NCI-H446 (cell line): ENCODE measurements at places on chromosomes 13 and 19.
A peak's percentile ranks its signal among the peaks of the same experiment; 100 is the strongest.

DNA sequence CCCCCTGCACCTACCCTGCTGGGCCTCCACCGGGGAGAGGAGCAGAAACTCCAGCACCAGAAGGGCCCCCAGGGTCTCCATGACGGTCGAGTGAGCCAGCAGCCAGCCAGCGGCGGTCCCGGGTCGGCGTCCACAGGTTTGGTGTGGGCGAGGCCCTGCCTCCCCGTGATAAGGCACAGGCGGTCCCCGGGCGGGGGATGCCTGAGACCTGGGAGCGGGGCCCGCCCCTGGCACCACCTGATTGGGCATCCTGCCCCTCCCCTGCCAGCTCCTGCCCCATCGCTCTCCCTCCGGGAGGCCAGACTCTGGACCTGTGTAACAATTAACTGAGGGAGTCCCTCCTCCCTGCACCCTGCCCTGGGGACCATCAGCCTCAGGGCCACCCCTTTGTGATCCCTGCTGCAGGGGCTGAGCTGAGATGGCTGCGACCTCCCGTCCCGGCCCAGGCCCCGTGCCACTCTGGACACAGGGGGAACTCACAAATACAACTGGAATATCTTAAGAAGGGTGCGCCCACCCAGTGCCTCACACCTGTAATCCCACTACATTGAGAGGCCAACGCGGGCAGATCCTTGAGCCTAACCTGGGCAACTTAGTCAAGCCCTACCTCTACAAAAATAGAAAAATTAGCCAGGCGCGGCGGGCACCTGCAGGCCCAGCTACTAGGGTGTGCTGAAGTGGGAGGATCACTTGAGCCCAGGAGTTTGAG, at the start of gene SMIM24:
Gene SMIM24 (minus strand): TSS at position 143 of the 709 bp plus-strand sequence. CDS start 62 bp downstream, at position 81.
- no peak for DNase-seq

DNA sequence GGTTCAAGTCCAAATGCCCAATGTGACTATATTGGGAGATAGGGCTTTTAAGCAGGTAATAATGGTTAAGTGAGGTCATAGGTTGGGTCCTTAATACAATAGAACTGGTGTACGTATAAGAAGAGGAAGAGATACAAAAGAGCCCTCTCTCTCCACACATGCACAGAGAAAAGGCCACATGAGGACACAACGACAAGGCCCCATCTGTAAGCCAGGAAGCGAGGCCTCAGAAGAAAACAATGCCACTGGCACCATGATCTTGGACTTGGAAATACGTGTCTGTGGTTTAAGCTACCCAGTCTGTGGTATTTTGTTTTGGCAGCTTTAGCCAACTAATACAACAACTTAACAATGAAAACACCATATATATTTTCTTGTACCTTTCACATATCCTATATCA, 23.4 kb upstream of the RFC3 start:
- DNase-seq = no peak

GRCh38 chr19:54114340-54115108, 933 bp downstream of the TFPT start:
- no peak for DNase-seq

DNA sequence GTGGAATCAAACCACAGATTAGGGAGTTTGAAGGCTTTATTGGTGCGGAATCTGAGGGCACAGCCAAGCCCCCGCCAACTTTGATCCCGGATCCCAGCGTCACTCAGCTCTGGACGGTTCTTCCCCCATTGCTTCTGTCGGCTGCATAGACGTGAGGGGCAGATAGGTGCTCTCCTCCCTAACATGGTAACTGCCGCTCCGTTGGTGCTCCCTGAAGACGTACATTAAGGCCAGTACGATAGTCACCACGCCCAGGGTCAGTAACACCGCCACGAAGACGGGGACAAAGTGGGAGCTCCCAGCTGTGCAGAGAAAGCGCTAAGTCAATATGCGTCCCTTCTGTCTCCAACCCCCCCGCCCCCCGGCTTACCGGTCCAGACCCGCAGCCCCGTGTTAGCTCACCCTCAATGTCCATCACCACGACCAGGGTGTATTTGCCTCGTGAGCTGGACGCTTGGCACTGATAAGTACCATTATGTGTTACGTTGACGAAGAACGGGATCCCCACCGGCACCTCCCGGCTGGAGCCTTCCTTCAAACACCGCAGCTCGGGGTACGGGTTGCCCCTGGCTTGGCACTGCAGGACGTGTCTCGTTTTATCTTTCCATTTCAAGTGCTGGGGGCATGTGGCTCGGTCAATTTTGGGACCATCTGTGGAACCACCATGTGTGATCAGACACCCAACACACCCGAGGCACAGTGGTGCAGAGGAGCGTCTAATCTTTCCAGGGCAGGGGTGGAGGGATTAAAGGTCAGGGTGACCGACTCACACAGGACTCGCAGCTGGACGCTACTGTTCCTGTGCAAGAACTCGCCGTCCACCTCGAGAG, 644 bp upstream of the RAVER1 start:
- DNase-seq = no peak

DNA sequence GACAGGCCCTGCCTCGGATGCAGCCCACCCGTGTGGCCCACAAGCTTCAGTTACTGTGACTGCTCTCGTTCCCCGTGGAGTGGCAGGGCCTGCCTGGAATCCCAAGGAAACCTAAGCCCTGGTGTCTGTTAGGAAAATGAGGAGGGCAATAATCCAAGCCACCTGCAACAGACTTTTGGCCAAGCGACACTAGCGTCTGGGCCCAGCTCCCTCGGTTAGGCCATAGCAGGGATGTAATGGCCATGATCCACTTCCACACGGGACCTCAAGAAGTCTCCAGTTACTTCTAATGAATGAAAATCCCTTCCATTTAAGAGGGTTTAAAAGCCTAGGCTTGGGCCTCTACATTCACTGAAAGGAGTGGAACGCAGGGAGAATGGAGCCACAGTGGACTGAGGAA, 8.9 kb downstream of the ZC3H4 start:
- no peak for DNase-seq

DNA sequence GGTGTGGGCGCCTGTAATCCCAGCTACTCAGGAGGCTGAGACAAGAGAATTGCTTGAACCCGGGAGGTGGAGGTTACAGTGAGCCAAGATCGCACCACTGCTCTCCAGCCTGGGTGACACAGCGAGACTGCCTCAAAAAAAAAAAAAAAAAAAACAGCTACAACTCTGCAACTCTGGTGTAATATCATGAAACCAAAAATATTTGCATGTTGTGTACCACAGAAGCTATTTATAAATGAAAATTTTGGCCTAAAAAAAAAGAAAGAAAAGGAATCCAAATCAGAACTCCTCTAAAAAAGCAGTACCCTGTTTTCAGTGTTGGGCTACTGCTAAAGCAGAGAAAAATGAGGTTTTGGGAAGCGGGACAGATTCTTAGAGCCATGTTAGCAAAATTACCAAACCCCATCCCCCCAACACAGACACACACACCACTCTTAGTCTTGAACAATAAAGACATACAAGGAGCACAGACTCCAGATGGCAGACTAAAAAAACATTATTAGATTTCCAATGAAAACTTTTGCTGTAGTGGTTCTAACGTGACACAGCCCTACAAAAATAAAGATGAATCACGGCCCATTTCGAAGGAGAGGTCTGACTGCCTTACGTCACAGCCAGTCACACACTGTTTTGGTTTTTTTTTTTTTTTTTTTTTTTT, 51.5 kb downstream of the INSR start:
- DNase-seq = no peak

DNA sequence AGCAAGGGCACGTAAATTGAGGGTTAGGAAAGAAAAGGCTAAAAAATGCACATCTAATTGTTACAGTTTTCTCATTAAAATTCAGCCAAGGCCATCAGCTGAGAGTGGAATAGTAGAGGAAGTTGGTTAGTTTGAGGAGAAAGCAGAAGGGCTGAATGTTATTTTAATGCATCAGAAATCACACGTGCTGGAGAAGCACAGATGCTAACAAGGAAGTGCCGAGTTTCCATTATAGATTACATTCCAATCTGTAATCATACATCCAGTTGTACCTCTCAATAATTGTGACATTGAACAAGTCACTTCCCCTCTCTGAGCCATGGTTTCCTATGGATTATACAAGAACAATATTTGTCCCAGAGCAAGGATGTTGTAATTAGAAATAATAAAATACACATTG, 25.1 kb downstream of the FPR3 start:
- no peak for DNase-seq

- DNase-seq = no peak
These were observed 29.8 kb upstream of the ASF1B start for GRCh38 chr19:14165990-14166830.

DNA sequence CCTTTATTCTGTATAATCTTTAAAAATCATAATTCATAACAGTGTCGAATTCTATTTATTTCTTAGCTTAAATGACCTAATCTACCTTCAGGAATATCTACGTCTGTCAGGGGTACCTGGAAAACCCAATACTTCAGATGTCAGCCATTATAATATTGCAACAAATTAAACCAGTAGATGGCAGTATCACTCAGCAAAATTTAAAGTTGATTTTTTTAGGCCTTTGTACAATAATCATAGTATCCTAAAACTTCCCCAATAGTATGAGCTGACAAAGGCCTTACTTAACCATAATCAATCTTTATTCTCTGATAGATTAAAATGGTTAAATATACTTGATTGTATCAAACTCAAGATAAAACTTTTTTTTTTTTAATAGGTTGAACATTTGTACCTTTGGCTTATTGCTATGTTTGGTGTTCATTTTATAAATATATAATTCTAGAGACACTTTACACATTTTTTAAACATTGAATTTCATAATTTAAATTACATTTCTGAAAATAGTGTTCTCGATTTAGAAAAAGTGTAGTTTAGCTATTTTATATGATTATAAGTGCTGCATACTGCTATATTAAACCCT, 830.2 kb upstream of the SPRY2 start:
- DNase-seq = peak; percentile 0

DNA sequence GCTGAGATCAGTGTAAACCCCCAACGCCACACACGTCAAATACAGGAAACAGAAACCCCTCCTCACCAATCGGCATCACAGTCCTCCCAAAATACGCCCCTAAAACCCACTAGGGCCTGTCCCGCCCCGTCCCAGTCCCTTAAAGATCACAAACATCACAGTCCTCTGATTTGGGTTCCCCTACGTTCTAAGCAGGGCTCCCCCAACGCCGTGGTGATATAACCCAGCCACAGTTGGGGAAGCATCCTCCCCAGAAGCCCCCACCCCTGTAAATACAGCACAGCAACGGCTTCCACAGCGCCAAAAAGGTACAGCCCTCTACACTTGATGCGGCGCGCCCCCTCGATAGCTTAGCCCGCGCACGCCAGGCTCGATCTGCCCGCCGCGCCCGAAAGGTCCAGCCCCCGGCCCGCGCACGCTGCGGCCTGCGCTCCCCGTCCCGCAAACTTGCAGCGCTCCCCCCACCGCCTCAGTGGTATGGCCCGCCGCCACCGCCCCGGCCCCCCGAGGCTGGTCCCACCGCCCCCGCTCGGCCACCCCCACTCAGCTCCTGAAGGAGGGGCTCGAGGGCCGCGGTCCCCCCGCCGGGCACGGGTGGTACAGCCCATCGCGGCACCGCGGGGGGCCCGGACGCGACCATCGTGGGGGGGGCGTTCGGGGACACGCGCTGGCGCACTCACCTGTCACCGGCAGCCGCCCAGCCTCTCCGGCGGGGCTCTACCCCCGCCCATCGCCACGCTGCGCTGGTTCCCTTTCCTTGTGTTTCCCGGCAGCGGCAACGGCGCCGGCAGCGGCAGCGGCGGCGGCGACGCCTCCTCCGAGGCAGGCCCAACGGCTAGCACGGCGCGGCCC, at the start of gene AKT2:
Gene AKT2 (minus strand): TSS at position 845 of the 852 bp plus-strand sequence. CDS start 20,078 bp downstream, outside the sequence.
- no peak for DNase-seq
